PC-3 (cell line): ENCODE measurements at places on chromosomes 5 and 9. TPM values are rescaled to one million over a fixed set of nuclear protein-coding genes. Genes with fewer than 3 reads are reported as not detected.

DNA sequence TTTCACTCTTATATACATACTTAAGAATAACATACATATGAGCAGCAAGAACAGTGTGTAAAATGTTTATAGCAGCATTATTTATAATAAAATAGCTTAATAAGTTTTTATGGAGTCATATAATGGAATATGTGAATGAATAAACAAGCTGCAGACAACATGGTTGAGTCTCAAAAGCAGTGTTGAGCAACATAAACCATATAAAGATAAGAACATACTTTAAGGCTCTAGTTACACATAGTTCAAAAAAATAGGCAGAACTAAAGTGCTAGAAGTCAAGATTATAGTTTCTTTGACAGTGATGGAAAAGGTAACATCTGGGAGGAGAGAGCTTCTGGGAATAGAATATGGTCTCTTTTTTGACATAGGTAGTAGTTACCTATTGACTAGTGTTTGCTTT lies 53.7 kb upstream of the ADAMTS19 start:
- peaks cover 18% of the 10 kb centered on the region; the same call in 1 of the 2 replicates for H3K27me3 ChIP-seq
- no peak overlapping the region for H3K27ac ChIP-seq
- DNase-seq, result no peak
- no peaks in the 10 kb centered on the region for H3K4me1 ChIP-seq

- H3K4me1 ChIP-seq, result no peaks in the 10 kb centered on the region
- peaks cover 15% of the 10 kb centered on the region; the same call in 1 of the 2 replicates for H3K27me3 ChIP-seq
- no peaks in the 10 kb centered on the region for H3K36me3 ChIP-seq
Observed at GRCh38 chr9:28051559-28052503, 478.6 kb upstream of the C9orf72 start.

- no peak for DNase-seq
- H3K4me1 ChIP-seq, result no peaks in the 10 kb centered on the region
- H3K27me3 ChIP-seq, result no peaks in the 10 kb centered on the region
Observed at GRCh38 chr5:116454417-116454927, 120.2 kb downstream of the SEMA6A start.

DNA sequence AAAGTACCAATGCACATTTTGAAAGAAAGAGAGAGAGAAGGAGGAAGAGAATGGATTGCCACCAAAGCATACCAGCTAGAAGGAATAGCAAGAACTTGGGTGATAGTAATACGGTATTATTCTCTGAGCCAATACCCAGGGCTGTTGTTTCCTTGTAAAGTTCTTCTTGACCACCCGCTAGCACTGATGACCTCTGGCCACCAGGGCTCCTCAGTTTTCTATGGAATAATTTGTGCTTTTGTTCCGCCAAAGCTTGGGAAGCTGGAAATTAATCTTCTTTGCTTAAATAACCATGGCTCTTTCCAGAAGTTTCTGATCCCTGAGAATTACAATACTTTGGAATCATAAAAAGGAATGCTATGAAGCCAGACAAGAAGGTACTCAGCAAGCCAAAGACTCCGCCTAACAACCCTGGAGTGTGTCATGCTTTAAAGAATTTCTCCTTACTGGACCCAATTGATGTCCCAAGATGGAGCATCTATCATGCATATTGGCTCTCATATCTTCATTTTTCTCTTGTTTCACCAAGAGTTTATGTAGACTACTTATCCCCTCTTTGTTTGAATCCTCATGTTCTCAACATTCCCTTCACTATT lies 29.8 kb downstream of the OR2K2 start:
- peaks cover 19% of the 10 kb centered on the region for H3K4me1 ChIP-seq
- H3K27me3 ChIP-seq, result no peaks in the 10 kb centered on the region
- no peaks in the 10 kb centered on the region for H3K36me3 ChIP-seq
- H3K27ac ChIP-seq, result no peak overlapping the region
- DNase-seq, result no peak

The CCL27 gene
- total RNA-seq, result not detected in 2 replicates

- no peaks in the 10 kb centered on the region for H3K36me3 ChIP-seq
- no peaks in the 10 kb centered on the region for H3K4me1 ChIP-seq
- H3K4me3 ChIP-seq, result no peak overlapping the region
- H3K27me3 ChIP-seq, result 0 out of 2 replicates have a peak, but pooled peaks cover 4% of the 10 kb centered on the region
- DNase-seq, result no peak
- H3K27ac ChIP-seq, result no peak overlapping the region
Observed at GRCh38 chr5:114953565-114953964, 216.1 kb downstream of the TRIM36 start.

The CDC26 gene
- total RNA-seq, result 32.4 and 34.7 TPM in 2 replicates

The PDLIM7 gene
- 159 and 195 TPM in 2 replicates for total RNA-seq

The IFNB1 gene
- not detected in 2 replicates for total RNA-seq

- H3K36me3 ChIP-seq, result no peaks in the 10 kb centered on the region
- no peak overlapping the region for H3K27ac ChIP-seq
- H3K4me1 ChIP-seq, result no peaks in the 10 kb centered on the region
- no peak overlapping the region for H3K4me3 ChIP-seq
Observed at GRCh38 chr9:133978226-133978898, 13.8 kb downstream of the VAV2 start.

GRCh38 chr9:74447451-74448193 lies 49.5 kb upstream of the RORB start:
- H3K27me3 ChIP-seq, result no peaks in the 10 kb centered on the region
- no peaks in the 10 kb centered on the region for H3K4me1 ChIP-seq
- no peak overlapping the region for H3K4me3 ChIP-seq

GRCh38 chr5:148060309-148060708 lies 3.5 kb upstream of the SPINK5 start:
- H3K27me3 ChIP-seq, result no peaks in the 10 kb centered on the region
- H3K4me3 ChIP-seq, result no peak overlapping the region
- no peak for DNase-seq
- H3K4me1 ChIP-seq, result peaks cover 3% of the 10 kb centered on the region; the same call in 1 of the 2 replicates
- H3K27ac ChIP-seq, result no peak overlapping the region

DNA sequence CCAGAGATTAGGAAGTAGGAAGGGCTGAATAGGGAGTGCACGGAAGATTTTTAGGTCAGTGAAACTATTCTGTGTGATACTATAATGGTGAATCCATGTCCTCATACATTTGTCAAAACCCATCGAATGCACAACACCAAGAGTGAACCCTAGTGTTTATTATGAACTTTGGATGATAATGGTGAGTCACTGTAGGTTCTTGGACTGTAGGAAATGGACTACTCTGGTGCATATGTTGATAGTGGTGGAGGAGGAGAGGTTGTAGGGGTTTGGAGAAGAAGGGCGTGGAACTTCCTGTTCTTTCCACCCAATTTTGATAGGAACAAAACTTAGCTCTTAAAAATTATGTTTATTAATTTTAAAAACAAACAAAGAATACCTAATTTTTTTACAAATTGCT lies 14.3 kb downstream of the CTSL start:
- H3K4me3 ChIP-seq, result no peak overlapping the region
- no peaks in the 10 kb centered on the region for H3K36me3 ChIP-seq
- no peaks in the 10 kb centered on the region for H3K4me1 ChIP-seq
- no peak for DNase-seq
- no peaks in the 10 kb centered on the region for H3K27me3 ChIP-seq

GRCh38 chr9:120889606-120890271 lies 12.8 kb upstream of the PHF19 start:
- no peak for DNase-seq
- peaks cover 33% of the 10 kb centered on the region for H3K4me1 ChIP-seq
- no peaks in the 10 kb centered on the region for H3K27me3 ChIP-seq
- H3K36me3 ChIP-seq, result no peaks in the 10 kb centered on the region
- H3K4me3 ChIP-seq, result no peak overlapping the region

The TMC1 gene
- total RNA-seq, result 0.15 TPM in 1 of 2 replicates, not detected in the other
